Retinal pigment epithelial cell (primary cell): ENCODE measurements at places on chromosomes 3 and 15.
A peak's percentile ranks its signal among the peaks of the same experiment; 100 is the strongest.

- DNase-seq, result no peak
These were observed 30.5 kb downstream of the VPS8 start for GRCh38 chr3:184842433-184842832.

DNA sequence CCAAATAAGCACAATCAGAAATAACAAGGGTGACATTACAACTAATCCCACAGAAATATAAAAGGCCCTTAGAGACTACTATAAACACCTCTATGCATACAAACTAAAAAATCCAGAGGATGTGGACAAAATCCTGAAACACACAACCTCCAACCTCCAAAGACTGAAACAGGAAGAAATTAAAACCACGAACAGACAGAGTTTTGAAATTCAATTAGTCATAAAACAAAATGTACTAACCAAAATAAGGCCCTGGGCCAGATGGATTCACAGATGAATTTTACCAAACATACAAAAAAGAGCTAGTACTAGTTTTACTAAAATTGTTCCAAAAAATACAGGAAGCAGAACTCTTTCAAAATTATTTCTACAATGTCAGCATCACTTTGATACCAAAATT, 1043.6 kb downstream of the DIPK2A start:
- no peak for DNase-seq

GRCh38 chr15:41583795-41584194, 24.8 kb downstream of the TYRO3 start:
- DNase-seq, result no peak

DNA sequence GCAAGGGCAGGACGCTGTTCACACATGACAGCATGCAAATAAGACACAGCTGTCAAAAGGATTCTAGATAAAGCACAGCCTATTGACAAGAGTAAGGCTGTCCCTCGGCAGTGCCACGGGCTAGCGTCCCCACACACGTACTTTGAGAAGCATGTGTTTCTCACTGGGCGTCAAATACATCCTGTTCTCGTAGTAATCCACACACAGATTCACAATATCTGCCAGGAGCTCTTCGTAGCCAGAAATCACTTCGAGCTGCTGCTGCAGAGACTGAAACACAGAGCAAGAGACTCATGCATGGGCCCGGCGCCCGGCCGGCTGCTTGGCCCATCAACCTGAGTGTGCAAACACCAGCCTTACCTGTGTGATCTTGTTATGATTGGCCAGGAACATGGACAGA, 41.1 kb downstream of the CYFIP1 start:
- DNase-seq, result no peak

GRCh38 chr3:40770061-40770460, 245.3 kb downstream of the ZNF621 start:
- no peak for DNase-seq

GRCh38 chr3:58411851-58412830, 21.5 kb downstream of the PDHB start:
- DNase-seq, result no peak

DNA sequence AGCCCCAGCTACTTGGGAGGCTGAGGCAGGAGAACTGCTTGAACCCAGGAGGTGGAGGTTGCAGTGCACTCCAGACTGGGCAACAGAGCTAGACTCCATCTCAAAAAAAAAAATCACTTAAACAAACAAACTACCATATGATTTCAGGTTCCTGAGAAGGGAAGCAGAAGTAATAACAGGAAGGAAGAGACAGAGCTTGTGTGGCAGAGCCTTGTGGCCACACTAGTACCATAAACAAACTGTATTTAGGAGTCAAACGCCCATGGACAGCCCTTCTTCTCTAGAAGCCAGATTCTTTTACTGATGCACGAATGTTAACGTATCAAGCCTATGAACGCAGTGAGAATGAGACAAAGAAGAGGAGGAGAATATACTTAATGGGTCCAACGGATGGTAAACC, 12.0 kb downstream of the MTMR10 start:
- DNase-seq, result no peak

- DNase-seq, result peak; percentile 46
These were observed 68.8 kb downstream of the PLOD2 start for GRCh38 chr3:146092230-146092629.

DNA sequence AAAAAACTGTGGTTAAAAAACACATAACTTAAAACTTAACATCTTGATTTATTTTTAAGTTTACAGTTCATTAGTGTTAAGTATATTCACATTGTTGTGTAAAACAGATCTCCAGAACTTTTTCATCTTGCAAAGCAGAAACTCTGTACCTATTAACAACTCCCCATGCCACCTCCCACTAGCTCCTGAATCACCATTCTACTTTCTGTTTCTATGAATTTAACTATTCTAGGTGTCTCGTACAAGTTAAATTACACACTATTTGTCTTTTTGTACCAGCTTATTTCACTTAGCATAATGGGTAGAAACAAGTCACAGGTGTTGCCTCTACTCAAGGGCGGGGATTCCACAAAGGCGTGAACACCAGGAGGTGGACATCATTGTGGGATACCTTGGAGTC, 43.2 kb downstream of the CRTC3 start:
- no peak for DNase-seq

DNA sequence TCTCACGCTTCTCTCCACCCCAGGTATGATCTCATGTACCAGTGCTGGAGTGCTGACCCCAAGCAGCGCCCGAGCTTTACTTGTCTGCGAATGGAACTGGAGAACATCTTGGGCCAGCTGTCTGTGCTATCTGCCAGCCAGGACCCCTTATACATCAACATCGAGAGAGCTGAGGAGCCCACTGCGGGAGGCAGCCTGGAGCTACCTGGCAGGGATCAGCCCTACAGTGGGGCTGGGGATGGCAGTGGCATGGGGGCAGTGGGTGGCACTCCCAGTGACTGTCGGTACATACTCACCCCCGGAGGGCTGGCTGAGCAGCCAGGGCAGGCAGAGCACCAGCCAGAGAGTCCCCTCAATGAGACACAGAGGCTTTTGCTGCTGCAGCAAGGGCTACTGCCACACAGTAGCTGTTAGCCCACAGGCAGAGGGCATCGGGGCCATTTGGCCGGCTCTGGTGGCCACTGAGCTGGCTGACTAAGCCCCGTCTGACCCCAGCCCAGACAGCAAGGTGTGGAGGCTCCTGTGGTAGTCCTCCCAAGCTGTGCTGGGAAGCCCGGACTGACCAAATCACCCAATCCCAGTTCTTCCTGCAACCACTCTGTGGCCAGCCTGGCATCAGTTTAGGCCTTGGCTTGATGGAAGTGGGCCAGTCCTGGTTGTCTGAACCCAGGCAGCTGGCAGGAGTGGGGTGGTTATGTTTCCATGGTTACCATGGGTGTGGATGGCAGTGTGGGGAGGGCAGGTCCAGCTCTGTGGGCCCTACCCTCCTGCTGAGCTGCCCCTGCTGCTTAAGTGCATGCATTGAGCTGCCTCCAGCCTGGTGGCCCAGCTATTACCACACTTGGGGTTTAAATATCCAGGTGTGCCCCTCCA, 19.1 kb downstream of the TYRO3 start:
- DNase-seq, result no peak

DNA sequence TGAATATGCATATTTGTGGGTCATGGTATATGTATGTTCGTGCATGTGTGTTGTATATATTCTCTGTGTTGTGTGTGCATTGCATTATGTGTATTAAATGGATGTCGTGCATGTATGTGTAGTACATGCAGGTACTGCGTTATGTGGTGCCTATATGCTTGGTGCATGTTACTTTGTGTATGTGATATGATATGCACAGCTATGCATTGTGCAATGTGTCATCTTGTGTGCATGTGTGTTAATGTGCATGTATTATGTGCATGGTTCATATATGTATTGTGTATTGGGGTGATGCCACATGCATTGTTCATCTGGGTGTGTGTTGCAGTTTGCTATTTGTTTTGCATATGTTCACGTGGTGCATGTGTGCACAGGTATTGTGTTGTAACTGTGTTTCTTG, 2.9 kb downstream of the GALNT15 start:
- no peak for DNase-seq
